ENCODE measurements at places on chromosomes 4 and X. TPM values are rescaled to one million over a fixed set of nuclear protein-coding genes. Genes with fewer than 3 reads are reported as not detected.

OTC gene
- not detected for polyA plus RNA-seq

PLXNB3 gene
- polyA plus RNA-seq, result 8.3 TPM

DNA sequence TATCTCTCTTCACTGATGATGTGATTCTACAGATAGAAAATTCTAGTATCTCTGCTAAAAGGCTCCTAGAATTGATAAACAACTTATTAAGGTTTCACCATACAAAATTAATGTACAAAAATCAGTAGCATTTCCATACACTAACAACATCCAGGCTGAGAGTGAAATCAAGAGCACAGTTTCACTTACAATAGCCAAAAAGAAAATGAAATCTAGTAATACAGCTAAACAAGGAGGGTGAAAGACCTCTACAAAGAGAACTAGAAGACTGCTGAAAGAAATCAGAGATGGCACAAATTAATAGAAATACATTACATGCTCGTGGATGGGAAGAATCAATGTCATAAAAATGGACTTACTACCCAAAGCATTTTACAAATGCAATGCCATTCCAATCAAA, 751.9 kb downstream of the FSTL5 start:
- DNase-seq, result no peak

XAGE1B gene
- polyA plus RNA-seq, result not detected

GRCh38 chr4:85393201-85393600, 81.7 kb upstream of the ARHGAP24 start:
- no peak for DNase-seq

GRCh38 chrX:154987940-154988339, 34.6 kb downstream of the F8 start:
- no peak for DNase-seq
